ENCODE measurements at places on chromosomes 5 and 9.

- DNase-seq: no peak
Measured at GRCh38 chr5:158390577-158390976, 531.6 kb upstream of the CLINT1 start.

DNA sequence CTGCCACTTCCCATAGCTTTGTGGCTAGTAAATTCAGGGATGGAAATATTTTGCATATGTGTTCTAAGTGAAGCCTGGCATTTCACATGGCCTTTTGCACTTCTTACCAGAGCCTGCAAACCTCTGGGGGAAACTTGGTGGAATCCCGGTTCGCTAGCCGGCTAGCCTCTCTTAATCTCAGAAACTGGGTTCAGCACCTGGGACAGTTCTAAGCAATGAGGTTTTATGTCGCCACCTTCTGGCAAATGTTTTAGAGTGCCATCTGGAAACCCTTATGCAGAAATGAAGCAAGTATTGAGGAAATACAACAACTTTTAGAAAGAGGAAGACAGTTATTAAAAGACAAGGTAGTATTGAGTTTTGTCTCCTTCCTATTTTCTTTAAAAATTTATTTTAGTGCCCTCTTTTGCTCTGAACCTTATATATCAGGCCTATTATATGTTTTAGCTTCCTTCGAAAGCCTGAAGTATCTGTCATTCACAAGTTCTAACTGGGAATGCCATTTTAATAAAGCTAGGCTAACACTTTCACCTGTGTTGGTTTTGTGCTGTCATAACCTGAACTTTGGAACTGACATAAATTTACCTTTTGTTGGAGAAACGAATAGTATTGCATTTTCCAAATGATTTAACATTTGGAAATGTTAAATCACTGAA, 963 bp upstream of the HTR1A start:
- no peak for DNase-seq

DNA sequence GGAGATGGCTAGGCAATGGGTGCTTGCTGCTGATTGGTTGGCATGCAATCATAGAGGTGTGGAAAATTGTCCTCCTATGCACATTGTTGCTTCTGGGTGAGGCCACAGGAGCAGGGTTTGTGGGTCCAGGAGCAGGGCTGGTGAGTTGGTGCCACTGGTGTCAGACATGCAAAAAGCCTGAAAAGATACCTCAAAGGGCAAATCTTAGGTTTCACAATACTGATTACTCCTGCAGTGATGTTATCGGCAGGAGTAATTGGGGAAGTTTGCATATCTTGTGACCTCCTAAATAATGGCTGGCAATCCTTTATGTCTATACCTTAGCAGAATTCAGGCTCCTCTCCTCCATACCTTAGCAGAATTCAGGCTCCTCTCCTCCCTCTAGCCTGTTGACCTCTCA, 25.2 kb downstream of the SLC25A48 start:
- no peak for DNase-seq

- no peak for DNase-seq
Measured at GRCh38 chr9:133696071-133696472, 42.1 kb downstream of the SARDH start.

GRCh38 chr9:88824711-88825110, 166.6 kb upstream of the S1PR3 start:
- no peak for DNase-seq

DNA sequence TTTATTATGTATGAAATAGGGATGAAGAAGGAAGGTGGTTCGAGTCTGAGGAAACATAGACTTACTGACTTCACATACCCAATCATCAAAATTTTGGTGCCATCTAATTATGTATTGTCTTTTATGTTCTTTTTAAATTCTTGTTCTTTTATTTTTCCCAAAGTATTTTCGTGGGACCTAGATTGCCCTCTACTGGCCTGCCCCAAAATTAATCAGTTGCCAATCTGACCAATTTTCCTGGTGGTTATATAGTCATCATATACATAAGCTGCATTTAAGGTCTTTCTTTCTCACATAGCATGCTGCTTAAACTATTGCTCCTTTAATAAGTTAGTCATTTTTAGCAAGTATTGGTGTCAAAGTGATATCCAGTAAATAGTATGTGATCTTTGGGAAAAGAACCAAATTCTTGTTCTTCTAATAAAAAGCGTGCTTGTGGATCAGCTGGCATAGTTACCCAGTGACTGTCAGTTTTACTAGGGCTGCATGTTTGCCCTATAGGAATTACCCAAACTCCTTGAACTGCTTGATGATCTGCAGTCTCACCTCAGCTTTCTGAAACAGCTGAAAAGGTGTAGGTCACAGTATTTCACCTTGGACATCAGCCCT, 223.5 kb downstream of the SH3GL2 start:
- no peak for DNase-seq

DNA sequence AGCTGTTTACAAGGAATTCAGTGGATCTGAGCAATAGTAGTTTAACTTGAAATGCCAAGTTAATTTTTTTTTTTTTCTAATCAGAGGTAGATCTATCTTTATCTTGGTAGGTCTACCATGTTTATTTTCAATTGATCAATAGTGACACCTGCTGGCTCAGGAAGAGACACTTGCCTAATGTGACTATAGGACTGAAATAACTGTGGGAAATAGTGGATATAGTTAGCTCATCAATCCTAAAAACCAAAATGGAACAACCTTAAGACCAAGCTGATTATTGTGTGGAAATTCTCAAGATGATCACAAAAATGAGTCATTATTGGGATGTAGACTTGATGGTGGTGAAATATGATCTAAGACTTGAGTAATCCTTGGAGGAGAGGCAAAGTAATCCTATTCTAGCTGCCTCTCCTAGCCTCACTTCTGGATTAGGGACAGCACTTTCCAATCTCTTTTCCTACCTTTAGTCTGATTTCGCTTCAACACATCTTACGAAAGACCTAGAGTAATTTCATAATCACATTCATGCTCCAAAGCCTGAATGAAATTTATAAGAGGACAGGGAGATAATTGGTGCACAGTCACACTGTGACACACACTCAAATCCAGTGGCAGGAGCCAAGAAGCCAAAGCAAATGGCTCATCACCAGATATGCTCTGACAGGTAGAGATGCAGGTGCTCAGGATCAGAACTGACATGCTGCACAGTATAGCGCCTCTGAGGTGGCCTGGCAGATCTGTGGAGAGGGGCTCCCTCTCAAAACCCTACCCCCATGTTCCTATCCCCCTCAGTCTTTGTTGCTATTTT, 156.3 kb downstream of the HMHB1 start:
- DNase-seq: no peak

DNA sequence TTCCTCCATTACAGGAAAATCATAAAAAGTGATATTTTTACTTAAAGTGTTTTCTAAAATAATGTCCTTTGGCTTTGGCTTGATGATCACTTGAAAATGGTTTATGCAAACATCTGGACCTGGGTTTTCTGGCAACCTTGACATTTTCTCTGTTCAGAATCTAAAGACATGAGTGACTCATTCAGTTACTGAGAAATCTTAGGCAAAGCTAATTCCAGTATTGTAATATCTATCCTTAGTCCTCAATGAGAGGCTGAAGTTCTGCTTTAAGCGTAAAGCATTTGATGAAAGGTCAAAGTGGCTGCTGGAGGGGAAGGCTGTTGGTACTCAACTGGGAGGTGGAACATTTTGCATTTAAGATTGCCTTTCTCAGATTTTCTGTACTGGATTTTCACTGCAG, 2.3 kb downstream of the MAN2A1 start:
- no peak for DNase-seq

GRCh38 chr5:78511121-78511906, 137.3 kb downstream of the LHFPL2 start:
- no peak for DNase-seq

DNA sequence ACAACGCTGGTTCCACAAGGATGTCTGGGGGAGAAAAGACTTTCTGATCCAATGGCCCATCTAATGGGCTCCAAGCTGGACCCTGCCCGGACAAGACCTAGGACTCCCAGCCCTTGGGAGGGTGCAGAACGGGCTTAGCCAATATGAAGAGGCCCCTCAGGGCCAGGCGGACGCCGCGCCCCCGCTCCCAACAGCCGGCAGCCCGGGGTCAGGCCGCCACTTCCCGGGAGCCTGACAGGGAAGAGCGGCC, 493 bp downstream of the P4HA2 start:
- no peak for DNase-seq

DNA sequence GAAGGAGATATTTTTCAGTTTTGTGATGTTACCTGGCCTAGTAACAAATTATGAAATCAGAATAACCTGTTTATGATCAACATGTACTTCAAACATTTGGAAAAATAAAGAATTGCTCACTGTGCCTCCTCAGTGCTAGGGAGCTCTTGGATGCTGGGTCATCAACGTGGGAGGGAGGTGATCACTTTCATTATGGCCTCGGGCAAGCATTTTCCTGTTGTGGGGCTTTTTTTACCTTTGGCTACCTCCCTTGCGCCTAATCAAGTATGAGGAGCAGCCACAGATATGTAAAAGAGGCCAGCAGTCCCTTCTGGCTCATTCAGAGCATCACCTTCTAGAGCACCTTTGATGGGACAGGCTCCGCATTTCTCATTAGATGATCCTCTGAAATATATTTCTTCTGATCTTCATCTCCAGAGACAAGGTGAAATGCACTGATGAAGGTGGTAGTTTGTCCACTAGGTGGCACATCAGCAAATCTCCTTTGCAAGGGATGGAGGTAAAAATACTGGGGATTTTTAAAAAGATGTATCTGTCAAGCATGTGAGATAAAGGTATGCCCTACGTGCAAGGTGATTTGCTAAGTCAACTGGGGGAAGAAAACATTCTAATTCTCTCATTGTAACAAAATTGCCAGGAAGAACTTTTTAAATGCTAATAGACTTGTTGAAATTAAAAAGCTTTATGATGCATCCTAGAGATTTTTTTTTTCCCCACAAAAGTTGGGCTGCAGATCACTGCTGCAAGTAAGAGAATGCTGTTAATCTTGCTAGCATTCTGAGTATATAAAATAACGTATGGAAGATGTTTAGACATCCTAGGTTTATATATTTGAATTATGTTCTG, 218.2 kb downstream of the MAST4 start:
- DNase-seq: peak; percentile 13

- DNase-seq: no peak
Measured at GRCh38 chr5:40681363-40682153, 1.8 kb downstream of the PTGER4 start.

DNA sequence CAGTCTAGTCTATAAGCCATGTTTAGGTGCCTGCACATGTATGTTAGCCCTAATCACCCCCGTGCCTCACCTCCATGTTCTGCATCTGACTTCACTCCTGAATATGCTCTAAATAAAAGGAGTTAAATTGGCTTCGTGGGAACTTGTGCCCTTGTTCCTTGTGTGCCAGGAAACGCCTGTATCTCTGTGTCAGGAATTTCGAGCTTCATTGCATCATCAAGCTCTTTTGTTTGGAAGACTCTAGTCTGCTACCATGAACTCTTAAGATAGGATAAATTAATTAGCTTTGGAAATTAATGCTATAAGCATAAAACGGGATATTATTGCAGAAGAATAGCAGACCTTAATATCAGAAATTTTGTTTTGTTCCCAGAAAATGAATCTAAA, 99.2 kb downstream of the ADCY2 start:
- no peak for DNase-seq

DNA sequence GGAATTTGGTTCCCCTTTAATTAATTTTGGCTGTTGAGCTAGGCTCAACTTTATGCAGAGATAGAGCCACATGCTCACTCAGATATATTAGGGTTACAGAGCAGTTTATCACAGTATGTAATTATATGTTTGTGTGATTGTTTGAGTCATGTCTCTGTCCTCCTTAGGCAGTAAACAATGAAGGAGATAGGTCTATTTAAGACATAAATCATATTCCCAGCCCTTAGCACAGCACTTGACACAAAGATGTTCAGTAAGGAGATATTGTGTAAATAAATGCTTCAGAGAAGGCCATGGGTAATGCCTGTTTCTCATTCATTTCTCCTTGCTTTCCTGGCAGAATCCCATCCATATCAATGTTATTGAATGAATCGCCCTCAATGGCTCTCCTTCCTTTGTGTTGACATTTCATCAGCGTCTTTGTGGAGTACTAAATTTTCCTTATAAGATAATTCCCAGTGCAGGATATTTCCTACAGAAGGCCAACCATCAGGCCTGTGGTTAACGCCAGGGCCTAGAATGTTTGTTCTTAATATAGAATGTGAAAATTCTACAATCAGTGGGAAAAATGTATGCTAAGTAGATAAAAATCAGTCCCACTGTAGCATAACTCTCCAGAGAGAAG, 408.0 kb downstream of the EBF1 start:
- DNase-seq: no peak

GRCh38 chr5:56588636-56589480, 226.5 kb upstream of the MAP3K1 start:
- peak; percentile 15 for DNase-seq

DNA sequence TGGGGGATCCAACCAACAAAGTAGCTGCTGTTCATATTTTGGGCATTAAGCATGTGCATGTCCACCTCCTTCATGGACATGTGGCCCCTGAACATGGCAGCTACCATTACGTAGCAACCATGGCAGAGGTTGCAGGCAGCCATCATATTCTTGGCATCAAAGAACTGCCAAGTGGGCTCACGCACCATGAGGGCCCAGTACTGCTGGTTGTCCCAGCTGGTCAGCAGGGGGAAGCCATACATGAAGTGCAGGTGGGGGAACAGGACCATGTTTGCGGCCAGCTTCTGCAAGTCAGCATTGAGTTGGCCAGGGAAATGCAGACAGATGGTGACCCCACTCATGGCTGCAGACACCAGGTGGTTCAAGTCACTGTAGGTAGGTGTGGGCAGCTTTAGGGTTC, 9.5 kb downstream of the MTAP start:
- DNase-seq: no peak

DNA sequence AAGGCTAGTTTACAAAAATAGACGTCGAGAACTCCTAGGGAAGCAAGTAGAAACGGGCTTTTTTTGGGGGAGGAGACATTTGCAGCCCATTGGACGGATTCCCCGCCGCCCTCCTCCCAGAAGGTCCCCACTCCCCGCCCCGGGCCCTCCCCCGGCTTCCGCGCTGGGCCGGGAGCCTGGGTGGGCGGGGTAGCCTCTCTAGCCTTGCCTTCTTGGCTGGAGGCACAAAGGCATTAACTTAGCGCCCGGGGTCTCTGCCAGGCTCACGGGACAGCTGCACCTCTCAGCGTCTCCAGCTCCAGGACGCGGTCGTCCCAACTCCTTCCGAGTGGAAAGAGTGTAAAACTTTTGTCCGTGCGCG, at the start of gene DMRTA1:
TSS of gene DMRTA1 (plus strand) at position 236 of the 361 bp plus-strand sequence. CDS start 242 bp downstream, outside the sequence.
- no peak for DNase-seq

- DNase-seq: no peak
Measured at GRCh38 chr5:113771483-113771882, 258.0 kb downstream of the YTHDC2 start.

- no peak for DNase-seq
Measured at GRCh38 chr9:124280176-124280691, 22.5 kb downstream of the NEK6 start.
